ENCODE measurements at places on chromosomes 13 and 19.
A peak's percentile ranks its signal among the peaks of the same experiment; 100 is the strongest.

GRCh38 chr19:3382460-3383100 is 16.2 kb downstream of the NFIC start:
- DNase-seq, result no peak

- DNase-seq, result no peak
These were observed 30.0 kb downstream of the ZNF91 start for GRCh38 chr19:23365222-23365621.

DNA sequence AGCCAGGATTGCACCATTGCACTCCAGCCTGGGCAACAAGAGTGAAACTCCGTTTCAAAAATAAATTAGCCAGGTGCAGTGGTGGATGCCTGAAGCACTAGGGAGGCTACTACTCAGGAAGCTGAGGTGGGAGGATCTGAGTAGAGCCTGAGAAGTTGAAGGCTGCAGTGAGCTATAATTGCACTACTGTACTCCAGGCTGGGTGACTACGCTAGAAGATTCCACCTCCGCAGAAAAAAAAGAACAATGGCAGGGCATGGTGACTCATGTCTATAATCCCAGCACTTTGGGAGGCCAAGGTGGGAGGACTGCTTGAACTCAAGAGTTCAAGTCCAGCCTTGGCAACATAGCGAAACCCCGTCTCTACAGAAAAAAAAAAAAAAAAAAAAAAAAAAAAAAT is 20.5 kb downstream of the HAUS8 start:
- DNase-seq, result no peak

GRCh38 chr19:30167206-30167868 is 204.8 kb upstream of the ZNF536 start:
- DNase-seq, result no peak

- DNase-seq, result no peak
These were observed 6.5 kb downstream of the DOT1L start for GRCh38 chr19:2170219-2170618.

GRCh38 chr13:43089912-43090498 is 66.6 kb downstream of the DNAJC15 start:
- DNase-seq, result no peak

GRCh38 chr13:106163426-106163825 is 372.0 kb downstream of the EFNB2 start:
- no peak for DNase-seq

- peak; percentile 41 for DNase-seq
These were observed 6.0 kb upstream of the TNFAIP8L1 start for GRCh38 chr19:4633140-4633967.

DNA sequence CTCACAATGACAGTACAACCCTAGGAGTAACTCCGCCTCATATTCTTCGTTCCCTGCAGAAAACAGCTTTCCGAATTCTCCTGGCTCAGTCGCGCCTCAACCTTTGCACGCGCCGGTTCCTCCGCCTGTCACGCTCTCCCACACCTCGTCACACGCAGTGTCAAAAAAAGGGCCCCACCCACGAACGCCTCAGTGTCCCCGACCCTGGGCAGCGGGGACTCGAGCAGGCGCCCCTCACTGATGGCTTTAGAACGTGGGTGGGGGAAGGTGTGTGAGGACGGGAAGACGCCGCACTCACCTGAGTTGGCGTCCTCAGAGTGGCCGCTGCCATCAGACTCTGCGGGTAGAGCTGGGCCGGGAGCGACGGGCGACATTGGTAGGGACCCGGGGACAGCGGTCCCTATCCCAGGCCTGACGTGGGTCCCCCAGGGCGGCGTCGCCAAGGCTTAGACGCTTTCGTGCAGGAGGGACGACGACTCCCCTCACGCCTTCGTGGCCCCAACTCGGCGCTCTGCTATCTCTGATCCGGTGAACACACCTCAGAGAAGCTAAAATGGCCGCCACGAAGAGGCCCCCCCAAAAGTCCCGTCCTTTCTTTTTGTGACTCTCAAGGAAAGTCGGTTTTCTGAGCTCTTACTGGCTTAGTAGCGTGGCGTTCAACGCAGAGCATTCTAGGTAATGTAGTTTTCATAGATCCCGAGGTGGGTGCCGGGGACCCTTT is at the start of gene ZNF154:
TSS of gene ZNF154 (minus strand) at position 564 of the 721 bp plus-strand sequence. CDS start at position 331, 233 bp downstream.
- DNase-seq, result peak; percentile 44

DNA sequence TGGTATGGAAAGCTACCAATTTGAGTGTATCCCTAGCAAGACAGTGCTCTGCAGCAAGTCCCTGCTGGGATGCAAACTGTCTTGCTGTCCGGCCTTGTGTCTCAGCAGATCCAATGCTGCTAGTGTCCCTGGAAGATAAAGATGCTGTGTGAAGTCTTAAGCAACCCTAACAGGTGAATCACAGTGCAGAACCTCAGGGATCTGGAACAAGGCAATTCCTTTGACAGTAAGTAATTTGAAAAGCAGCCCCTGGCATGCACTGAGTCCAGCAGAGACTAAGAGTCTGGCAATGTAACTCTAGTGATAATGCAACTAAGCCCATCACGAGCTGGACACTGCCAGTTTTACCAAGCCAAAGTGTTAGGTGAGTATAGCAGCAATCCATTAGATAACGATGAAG is 1.7 kb upstream of the UCHL3 start:
- no peak for DNase-seq
